ENCODE measurements at places on chromosomes 3 and 15. TPM values are rescaled to one million over a fixed set of nuclear protein-coding genes. Genes with fewer than 3 reads are reported as not detected.

DNA sequence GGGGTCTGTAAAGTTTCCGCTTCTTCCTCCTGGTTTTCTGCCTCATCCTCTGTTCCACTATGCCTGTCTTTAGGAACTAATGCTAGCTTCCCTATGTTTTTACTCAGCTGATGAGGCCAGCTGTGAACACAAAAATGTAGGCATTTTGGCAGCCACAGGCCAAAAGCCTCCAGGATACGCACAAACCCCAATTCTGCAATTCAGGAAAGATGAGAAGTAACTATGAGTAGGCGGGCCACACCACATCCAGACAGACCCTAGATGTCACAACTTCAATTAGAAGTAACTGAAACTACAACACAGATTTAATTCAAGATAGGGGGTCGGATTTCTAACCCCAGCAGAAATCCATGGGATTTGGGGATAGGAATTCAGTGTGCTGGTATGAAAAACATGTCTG, 11.9 kb downstream of the CA12 start:
- DNase-seq: no peak

DNA sequence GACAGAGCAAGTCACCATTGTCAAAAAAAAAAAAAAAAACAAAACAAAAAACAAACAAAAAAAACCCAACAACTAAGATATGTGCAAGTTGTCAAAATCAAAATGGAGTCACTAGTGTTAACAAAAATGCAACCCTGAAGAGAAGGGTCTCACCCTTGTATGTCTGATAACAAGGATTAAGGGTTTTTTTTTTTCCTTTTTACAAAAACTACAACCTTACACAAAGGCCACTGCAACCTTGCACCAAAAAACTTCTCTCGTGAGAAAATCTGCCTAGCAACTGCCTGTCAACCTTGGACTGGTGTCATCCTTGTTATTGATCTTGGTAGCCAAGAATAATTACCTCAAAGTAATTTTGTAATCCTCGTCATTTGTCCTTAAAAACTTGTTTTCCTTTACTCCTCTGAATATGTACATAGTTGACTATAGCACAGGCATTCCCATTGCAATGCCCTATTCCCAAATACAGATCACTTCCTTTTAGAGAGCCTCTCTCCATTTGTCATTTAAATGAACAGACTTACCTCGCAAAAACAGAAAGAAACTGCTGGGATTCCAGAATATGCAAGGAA, 24.0 kb downstream of the TFRC start:
- no peak for DNase-seq

DNA sequence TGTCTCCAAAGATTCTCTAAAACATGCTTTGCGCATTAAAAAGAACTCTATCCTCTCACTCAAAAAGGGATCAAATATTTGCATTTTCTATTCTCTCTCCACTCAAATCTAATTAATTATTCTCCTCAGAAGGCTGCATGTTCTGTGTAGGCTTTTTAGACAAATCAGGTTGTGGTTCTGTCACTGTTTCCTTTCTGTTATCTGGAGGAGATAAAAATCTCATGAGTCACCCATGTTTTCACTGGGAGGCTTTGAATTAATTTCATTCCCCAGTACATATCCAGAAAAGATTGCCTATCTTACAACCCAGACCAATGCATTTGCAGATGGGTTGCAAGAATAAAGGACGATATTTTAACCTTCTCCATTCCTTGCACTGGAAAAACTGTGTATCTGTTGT, 446.5 kb downstream of the GRM7 start:
- peak; percentile 33 for DNase-seq

GRCh38 chr15:87374339-87374738, 882.2 kb downstream of the NTRK3 start:
- no peak for DNase-seq

GRCh38 chr3:197029511-197030167, at the start of gene MELTF:
MELTF (minus strand) TSS chr3:197029817; CDS start chr3:197029702, 115 bp downstream.
- peak; percentile 63 for DNase-seq

GRCh38 chr3:108178676-108179075, 43.5 kb downstream of the IFT57 start:
- no peak for DNase-seq

DNA sequence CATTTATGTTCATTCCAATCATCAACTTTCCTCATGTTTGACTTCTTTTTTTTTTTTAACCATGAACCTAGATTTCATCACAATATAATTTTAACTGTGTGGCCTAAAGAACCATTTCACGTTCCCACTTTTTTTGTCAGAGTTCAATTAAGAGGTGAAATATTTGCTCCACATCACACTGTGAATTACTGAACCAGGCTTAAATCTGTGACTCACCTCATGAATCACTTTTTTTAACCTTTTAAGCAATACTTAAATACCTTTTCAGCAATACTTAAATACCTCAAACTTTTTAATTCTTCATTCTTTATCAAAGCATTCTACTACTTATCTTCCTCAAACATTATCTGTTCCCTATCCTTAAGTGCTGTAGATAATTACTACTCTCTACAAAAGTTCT, 137.6 kb downstream of the SI start:
- peak; percentile 17 for DNase-seq

- no peak for DNase-seq
These were observed 9.6 kb upstream of the CFAP44 start for GRCh38 chr3:113450911-113451310.

ARIH1 gene
- total RNA-seq: 31.0 TPM

GOLGA8J gene
- not detected for total RNA-seq

DNA sequence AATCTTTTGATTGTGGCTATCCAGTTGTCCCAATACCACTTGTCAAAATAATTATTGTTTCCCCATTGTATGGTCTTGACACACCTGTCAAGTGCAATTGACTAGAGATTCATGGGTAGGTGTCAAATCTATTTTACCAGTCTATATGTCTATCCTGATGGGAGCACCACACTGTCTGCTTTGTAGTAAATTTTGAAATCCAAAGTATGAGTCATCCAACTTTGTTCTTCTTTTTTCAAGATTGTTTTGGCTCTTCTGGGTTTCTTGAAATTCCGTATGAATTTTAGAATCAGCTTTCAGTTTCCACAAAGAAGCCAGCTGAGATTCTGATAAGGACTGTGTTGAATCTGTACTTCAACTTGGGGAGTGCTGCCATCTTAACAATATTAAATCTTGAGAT, 71.9 kb downstream of the CSNK1G1 start:
- DNase-seq: peak; percentile 35

- DNase-seq: no peak
These were observed 56.2 kb upstream of the DLG1 start for GRCh38 chr3:197354568-197355001.

KNG1 gene
- total RNA-seq: not detected

DNA sequence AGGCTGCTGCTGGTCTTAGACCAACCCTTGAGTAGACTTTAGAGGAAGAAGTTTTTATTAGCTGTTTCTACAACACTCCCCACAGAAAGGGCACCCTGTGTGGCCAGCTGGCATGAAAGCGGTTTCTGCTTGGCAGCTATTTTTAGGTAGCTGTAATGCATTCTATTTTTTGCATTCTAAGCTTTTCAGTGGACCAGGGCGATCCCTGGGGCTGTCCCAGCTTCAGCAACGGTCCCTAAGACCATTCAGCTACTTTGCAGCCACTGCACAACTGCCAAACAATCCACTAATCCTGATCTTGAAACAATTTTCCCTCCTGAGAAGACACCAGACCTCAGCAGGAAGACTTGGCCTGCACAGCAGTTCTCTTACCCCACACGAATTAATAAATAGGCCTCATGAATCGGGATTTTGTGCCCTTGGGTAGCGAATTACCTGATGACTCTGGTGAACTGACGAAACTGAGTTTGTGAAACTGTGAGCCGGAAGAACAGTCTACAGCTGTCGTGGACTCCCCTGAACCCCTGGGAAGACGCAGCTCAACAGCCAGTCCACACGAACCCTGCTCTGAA, 14.6 kb upstream of the TFRC start:
- no peak for DNase-seq

DNA sequence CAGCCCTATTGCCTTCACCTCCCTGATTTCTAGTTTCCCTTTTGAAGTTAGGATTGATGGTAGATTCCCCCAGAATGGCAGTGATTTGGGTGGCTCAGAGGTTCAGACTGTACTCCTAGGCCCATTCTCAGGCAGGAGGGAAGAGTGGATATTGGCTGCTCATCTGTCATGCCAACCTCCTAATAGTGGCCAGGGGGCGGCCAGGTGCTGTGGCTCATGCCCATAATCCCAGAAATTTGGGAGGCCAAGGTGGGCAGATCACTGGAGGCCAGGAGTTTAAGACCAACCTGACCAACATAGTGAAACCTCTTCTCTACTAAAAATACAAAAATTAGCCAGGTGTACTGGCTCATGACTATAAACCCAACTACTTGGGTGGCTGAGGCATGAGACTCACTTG, 11.3 kb downstream of the RRP9 start:
- no peak for DNase-seq

EPHB1 gene
- total RNA-seq: 1.9 TPM

DNA sequence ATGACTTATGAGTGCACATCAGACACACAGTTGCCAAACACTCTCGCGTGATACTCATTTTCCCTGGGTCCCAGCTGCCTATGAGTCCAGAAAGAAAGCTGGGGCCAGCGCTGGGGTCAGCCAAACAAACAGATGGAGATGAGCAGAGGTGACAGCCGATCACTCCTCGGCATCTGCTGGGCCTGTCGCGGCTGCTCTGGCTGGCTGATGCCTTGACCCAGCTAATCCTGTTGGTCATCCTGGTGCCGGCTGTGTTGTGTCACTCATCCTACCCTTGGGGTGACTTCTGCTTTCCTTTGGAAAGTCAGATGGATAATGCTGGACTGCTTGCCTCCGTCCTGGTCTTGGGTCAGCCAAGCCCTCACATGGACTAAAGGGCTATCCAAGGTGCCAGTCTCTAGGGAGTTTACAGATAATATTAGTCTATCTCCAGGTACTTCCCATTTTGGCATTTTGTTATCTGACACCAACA, 105.3 kb upstream of the PDZRN3 start:
- no peak for DNase-seq

DNA sequence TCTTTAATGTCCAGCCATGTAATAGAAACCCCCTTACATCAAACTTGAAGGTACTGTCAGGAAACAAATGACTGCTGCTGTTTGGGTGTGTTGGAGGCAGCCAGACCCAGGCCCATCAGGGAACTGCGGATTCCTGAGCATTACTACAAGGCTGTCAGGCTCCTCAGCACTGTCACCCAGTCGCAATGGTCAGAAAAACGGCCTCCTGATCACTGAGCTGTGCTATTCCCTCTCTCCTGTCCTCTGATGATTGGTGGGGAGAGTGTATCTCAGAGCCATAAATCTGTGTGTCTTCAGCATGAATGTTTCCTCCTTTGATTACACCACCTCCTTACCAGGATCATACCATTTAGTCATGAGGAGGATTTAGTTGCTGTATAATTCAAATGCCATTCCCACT, 135.2 kb upstream of the GADL1 start:
- DNase-seq: no peak

CSTA gene
- total RNA-seq: not detected

GOLGA8R gene
- total RNA-seq: 0.90 TPM

GRCh38 chr3:25403968-25404367, 24.1 kb upstream of the RARB start:
- DNase-seq: no peak

DNA sequence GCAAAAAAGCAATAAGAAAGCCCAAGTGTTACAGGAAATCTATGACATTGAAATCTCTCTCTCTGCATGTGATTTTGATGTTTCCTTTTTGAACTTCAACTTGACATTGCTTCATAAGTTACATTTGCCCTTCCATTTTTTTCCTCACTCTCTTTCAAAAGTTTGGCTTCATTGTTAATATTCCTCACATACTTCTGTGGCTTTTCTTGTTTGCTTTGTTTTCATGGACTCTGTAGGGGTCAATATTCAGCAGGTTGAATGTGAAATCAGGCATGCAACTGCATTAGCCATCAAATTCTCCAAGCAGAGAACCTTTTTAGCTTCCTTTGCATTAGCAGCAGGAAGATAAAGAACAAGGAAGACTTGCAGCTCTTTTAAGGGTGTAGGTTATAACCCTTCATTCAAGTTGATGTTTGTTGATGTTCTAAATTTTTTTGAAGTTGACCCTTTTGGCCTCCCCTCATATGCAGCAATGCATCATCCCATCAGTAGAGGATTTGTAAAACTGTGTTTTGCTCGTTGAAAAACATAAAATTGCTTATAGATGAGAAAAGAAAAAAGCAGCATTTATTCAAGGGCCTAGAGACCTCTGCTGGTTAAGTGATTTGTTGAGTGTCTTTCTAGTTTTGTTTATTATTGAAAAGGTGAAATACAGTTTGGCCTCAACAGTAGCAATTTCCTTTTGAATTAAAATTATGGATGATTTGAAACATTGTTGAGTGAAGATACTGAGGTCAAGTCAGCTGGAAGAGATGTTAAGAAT, 211.4 kb downstream of the IL5RA start:
- DNase-seq: peak; percentile 35

GRCh38 chr3:5485427-5485826, 297.9 kb downstream of the EDEM1 start:
- DNase-seq: no peak

EBLN2 gene
- 0.71 TPM for total RNA-seq

KIF15 gene
- total RNA-seq: 9.8 TPM

DNA sequence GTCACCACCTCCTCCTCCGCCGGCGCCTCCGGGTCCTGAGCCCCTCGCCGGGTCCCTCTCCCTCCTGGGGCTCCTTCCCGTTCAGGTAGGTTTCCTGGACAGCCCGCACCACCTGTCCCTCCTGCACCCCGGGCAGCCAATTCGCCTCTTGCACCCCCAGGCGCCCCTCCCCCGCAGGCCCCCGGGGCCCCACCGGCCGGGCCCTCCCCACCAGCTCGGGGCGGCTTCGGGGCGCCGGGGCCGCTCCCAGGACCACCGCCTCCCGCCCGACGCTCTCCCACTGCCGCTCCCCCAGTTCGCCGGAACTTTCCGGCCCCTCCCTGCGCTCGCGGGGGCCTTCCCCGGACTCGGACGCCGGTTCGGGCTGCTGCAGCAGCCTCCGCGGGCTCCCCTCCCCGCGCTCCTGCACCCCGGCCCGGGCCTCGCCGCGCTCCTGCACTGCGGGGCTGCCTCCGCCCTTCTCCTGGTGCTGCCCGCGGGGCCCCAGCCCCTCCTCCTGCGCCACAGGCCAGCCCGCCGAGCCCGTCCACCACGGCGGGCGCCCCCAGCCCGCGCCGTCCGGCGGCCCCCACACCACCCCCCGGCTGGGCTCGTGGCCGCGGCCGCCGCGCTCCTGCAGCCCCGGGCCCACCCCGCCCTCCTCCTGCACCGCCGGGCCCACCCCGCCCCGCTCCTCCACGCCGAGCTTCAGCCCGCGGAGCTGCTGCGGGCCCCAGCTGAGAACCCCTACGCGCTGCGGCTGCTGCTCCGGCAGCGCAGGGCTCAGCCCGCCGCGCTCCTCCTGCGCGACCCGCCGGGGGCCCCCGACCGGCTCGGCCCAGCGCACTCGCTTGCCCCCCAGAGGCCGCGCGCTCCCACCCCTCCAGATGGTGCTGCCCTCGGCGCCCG, 587 bp upstream of the TNK2 start:
- DNase-seq: no peak

GRCh38 chr15:66590435-66590834, 24.6 kb upstream of the LCTL start:
- no peak for DNase-seq

Data from Caki2 (cell line).